HT-29 (cell line): ENCODE measurements at places on chromosomes 2 and 18. TPM values are rescaled to one million over a fixed set of nuclear protein-coding genes. Genes with fewer than 3 reads are reported as not detected.

GRCh38 chr2:157415591-157416101, 28.2 kb downstream of the CYTIP start:
- no peak for DNase-seq

GRCh38 chr2:145141981-145142380, 622.1 kb upstream of the ZEB2 start:
- DNase-seq: no peak

GATA6 gene
- total RNA-seq: 66.5 and 73.8 TPM in 2 replicates

FBXO15 gene
- not detected in 2 replicates for total RNA-seq
